Activated naive CD8-positive, alpha-beta T cell treated with anti-CD3 and anti-CD28 coated beads for 36 hours (primary cell): ENCODE measurements at places on chromosomes 5 and 9. TPM values are rescaled to one million over a fixed set of nuclear protein-coding genes. Genes with fewer than 3 reads are reported as not detected.

DNA sequence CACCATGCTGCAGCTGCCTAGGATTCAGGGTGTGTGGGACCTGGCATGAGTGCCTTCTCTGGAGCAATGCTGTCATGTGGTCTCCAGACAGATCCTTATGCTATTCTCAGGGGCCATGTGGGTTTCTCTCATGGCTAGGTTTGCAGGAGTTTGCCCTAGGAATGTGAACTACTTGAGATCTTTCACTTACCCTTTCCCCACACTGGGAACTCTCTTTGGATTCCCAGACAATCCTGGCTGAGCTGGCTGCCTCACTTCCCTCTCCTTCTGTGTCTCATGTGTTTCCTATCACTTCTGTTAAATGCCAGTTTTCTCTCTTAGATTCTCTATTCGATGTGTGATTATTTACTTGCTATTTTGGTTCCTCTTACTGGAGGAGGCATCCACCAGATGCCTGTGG is 270.2 kb upstream of the RASA1 start:
- no peak for DNase-seq

DNA sequence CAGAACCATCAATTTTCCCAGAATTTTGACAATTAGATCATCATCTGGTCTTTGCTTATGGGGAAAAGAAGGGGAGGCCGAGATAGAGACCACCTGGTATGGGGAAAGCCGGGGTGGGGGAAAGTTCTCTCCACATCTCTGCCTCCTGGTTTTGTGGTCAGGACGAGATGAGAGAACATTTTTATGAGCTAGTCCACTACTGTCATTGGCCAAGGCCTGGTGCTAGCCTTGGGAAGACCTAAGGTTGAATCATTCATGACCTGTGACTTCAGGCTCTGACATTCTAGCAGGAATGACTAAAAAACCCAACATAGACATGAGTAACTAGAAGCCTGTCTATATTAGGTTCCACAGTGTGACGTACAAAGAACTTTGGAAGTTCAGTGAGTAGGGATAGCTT is 135.2 kb downstream of the PTTG1 start:
- no peak for DNase-seq

- no peak for DNase-seq
Measured at GRCh38 chr5:101915554-101915953, 380.5 kb downstream of the SLCO4C1 start.

Gene C5orf34
- 8.9 TPM for total RNA-seq

- no peak for DNase-seq
Measured at GRCh38 chr5:56147106-56147505, 86.0 kb downstream of the ANKRD55 start.

Gene MOCS2
- 27.0 TPM for total RNA-seq

DNA sequence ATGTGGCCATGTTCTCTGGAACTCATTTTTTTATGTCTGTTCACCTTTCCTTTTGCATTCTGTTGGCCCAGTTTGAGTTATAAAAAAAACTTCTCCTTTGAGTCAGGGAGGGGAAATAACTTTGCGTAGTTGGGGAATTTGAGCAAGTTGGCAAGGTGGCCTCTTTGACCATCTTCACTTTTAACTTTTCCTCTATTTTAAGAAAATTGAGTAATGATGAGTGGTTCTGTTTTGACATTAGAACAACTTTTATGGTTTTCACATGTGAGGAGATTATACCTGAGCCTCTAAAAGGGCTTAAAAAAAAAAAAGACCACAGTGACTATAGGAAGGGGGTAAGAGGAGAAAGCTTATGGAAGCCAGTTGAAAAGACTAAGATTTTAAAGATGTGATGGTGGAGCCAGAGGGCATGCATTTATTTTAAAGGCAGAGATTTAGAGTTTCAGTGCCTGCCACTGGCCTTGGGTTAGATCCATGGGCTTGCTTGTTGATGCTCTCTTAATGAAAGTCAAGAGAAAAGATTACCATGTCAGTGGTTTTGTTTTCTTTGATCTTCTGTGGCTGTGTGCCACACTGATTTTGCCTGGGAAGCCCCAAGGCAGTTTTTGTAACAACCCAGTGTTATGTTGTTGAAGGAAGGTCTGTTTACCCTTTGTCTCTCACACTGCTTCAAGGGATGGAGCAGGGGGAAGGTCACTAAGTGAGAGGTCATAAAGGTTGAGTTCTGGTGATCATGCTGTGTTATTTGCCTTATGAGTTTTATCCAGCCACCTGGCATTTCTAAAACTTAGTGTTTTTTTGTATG is 219.7 kb upstream of the CD180 start:
- DNase-seq: no peak
